G401 (cell line): ENCODE measurements at places on chromosomes 2 and 18.
A peak's percentile ranks its signal among the peaks of the same experiment; 100 is the strongest.

DNA sequence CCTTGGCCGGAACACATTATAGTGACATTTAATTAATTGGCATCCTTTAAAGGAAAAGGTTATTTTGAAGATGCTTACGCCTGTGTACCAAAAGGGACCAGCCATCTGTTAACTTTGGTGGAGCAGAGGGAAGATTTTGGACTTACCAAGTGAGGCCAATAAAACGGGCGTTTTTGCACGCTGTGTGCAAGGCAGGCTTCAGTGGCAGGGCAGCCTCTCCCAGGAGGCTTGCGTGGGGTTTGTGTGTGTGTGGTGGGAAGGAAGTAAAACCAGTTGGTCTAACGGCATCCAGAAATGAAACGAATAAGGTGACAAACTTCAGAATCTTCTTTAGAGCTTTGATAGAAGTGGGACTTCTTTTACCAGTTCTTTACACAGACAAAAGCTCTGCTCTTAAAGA, 191.7 kb downstream of the PRKCE start:
- peak; percentile 77 for DNase-seq

DNA sequence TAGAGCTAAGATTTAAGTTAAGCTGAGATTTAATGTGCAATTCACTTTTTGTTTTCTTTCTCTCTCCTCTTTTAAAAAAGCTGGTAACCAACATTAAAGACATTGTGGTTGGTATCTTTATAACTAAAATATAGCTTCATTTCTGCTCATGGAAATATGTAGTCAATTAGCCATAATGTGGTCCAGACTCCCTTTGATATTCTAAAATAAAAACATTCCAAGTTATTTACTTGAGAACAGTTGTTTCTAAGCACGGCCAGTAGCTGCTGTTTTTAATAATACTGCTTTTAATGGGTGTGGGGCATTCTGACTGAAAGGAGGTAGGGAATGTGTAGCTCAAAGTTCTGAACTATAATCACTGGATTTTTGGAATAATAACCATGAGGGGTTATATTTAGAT, 183.3 kb upstream of the FBXO11 start:
- no peak for DNase-seq

DNA sequence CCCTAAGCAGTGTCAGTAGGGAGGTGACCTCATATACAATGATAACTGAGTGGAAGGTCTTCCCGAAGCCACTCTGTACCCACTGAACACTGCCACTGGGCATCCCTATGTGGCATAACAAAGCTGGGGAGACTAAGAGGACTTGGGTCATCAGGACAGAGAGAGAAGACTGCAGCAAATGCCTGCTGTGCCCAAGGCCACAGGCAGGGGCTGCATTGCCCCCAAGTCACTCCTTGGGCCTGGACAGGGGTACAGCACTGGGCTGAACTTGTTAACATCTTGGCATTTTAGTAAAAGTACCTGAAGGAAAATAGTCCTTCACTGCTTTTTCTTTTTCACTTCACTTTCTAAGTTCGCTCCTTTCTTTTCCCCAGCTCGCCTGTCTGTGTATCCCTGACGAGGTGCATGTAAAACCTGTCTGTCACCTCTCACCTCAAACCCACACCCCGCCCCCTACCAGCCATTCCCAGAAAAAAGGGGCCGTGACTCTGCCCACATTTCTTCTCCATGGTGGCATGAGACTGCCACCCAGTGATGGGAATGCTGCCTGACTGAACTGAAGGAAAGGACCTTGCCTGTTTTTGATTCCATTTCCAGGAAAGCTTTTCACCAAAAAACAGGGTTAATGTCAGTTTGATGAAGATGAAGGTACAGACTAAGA, 62.9 kb downstream of the MTHFD2 start:
- peak; percentile 17 for DNase-seq

DNA sequence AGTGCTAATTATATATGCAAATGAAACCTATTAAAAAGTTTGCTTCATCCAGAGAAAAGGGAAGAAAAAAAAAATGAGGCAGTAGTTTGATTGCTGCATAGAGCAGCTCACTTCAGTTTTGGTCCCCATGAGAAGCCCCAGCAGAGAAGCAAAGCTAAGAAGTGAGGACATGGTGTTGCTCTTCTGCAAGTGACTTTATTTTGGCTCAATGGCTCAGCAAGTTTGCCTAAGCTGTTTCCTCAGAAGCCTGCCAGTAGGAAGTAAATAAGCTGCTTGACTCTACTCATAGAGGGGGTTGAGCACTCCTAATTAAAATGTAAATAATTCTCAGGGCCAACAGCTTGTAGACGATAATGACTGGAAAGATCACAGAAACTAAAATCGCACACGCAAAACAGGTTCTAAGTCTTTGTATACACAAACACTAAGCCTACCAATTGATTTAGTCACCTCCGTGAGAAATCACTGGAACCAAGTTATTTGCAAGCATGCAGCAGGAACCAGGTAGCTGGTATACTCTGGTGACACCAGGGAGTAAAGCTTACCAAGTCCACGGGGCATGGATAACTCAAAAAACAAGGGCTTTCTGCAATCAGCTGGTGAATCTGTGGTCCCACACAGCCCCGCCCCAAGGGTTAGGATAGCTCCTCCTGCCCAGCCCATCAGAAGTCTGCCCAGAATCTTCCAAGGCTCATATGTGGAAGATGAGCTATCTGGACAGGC, 39.7 kb upstream of the NABP1 start:
- no peak for DNase-seq

- DNase-seq: no peak
These were observed 740.3 kb upstream of the HS6ST1 start for GRCh38 chr2:129058981-129059380.

DNA sequence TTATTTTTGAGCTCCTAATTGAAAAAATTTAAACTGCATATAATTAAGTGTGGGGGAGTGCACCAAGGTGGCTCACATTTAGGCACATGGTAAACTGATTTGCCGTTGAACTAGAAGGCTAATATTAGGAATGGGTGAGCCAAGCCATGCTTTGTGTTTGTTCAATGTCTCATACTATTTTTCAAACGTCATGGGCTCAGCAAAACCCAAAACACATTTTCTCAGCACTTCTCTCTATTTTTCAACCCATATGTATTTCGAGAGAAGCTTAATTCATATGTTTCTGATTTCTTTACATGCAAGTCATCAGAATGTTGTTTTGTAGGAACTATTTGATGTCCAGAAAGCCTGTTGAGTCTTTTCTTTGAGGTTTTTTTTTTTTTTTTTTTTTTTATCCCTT, 291.2 kb downstream of the TCF4 start:
- no peak for DNase-seq

GRCh38 chr18:56716692-56717146, 65.6 kb downstream of the WDR7 start:
- DNase-seq: no peak

DNA sequence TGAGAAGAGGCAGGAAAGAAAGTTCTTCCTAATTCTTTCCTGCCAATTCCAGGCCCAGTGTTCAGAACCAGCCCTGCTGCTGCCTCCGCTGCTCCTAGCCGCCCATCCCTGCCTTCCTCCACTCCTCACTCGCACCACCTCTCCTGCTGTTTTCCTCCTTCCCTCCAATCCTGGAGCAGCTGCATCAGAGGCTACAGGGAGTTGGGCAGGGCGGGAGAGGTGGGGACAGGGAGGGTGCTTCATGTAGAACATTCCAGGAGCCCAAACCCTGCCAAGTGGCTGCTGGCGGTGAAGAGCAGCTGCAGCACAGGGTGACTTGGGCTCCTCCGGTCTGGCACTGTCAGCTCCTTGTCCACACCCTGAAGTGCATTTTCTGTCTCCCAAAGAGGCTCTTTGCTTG, 176.3 kb downstream of the TNS1 start:
- no peak for DNase-seq

GRCh38 chr2:128290356-128290755, 28.3 kb downstream of the HS6ST1 start:
- no peak for DNase-seq

- DNase-seq: no peak
These were observed 159.4 kb downstream of the DYSF start for GRCh38 chr2:71612581-71613402.

GRCh38 chr2:69781321-69782248, 39.7 kb downstream of the ANXA4 start:
- no peak for DNase-seq

GRCh38 chr18:26840965-26841364, 24.5 kb downstream of the AQP4 start:
- no peak for DNase-seq

DNA sequence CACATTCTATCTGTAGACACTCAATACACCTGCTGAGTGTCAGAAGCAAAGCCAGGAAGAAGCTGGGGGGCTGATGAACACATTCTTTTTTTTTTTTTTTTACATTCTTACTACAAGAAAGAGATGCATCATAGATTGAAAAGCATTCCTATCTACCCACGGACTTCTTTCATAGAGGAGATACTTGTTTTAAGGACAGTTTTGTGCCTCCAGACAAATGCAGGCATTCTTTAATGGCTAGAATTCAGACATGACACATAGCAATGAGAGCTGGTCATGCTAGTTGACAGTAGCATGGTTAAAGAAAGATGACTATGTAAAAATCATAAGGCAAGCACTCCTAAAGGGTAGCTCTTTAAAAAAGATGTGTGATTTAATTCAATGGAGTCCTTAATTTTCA, 110.2 kb downstream of the EPHA4 start:
- DNase-seq: no peak

DNA sequence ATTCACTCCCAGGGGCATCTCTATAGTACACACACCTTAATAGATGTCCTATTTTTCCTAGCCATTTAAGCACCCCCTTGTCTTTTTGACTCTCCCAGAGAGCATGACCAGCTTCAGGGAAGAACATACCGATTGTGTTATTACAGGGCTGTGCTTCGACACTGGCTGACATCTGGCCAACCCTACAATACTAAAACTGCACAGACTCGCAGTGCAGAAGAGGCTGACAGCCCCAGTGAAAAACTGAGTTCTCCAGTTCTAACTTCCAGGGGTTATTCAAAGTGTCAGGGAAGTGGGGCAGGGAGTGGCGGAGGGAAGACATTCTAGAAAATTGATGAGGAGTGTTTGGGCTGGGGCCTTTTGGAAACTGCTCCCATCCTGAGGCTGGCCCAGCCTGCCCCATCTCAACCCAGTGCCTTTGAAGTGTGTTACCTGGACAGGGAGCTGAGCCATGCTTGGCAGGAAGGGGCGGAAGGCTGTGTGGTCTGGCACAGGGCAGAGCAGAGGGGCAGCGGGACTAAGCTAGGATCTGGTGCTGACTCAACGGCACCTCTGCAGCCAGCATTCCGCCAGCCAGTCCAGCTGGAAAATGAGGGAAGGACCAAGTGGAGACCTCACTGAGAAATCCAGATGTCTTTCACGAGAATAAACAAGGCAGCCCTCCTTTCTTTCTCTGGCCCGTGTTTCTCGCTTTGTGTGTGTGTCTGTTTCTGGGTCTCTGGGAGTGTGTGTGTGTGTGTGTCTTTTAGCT, 15.4 kb upstream of the IGFBP5 start:
- no peak for DNase-seq
